ENCODE measurements at places on chromosomes 11 and 22.

GRCh38 chr11:8019314-8020243, 32.4 kb downstream of the EIF3F start:
- DNase-seq: no peak

DNA sequence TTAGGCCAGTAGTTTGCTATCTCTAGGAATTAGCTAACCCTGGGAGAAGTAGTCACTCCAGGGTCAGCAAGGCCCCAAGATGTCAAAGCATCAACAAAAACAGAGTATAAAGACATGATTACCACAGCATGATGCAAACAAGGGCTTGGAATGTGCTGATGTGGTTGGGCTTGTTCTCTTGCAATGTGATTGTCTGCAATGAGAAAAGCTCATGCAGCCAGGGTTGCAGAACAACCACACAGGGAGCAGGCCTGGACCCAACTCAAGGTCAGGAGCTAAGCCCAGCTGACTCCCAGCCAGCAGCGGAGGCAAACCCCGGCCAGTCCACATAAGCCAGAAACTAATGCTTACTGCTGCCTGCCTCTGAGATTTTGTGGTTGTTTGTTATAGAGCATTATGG, 132.4 kb upstream of the ZC3H12C start:
- DNase-seq: peak; percentile 90

GRCh38 chr11:15118431-15118830, 3.7 kb downstream of the INSC start:
- no peak for DNase-seq

DNA sequence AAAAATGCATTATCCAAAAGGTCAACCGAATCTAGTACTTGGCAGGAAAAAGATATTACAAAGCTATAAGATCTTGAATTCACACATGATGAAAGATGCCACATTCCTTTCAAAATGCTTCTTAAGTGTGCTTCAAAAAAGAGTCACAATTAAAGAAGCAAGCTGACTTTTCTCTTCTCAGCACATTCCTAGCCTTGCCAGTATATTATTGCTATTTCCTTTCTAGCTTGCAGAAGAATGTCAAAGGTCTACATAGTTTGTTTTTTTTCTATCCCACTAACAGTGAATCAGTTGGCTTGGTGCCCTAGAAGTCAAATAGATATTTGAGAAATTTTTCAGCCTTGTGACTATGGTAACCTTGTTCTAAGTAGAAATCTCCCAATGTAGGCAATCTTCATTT, 56.8 kb downstream of the GUCY1A2 start:
- DNase-seq: peak; percentile 91

GRCh38 chr22:41966607-41967240, 2.5 kb upstream of the SEPTIN3 start:
- peak; percentile 92 for DNase-seq

DNA sequence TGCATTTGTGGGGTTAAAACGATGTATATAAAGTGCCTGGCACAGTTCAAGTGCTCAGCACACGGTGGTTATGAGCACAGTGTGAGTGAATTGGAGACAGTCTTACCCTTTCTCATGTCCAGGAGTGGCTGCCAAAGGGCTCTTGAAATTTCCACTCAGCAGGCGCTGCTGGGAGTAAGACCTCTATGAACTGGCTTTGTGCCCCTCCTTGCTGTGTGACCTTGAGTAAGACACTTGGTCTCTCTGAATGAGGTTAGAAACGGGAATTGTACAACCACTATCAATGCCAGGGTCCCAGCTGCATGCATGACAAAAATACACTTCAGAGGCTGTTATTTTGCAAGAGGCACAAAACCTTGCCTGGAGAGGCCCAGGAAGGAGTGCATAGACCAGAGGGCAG, 86.6 kb downstream of the TSPAN18 start:
- no peak for DNase-seq

- no peak for DNase-seq
These were observed 4.3 kb downstream of the TNFRSF13C start for GRCh38 chr22:41922328-41922727.

DNA sequence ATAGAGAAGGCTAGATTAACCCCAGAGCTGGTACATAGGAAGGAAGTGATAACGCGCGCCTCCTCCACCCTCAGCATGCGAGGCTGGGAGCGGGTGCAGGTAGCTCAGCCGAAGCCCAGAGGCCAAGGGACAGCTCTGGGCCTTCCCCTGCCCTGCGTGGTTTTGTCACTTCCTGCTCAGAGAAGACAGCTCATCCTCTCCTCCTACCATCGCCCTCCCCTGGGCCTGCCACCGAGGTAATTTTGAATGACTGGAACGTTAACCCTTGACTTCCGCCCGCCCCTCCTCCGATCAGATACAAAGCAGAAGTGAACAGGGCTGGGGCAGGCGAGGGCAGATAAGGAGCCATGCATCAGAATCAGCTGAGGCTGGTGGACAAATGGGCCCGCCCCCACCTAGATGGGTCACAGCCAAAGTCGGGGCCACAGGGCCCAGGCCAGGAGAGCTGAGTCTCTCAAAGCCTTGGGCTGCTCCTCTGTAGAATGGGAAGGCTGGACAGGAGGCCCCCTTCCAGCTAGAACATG, 1.6 kb downstream of the RAC2 start:
- no peak for DNase-seq

GRCh38 chr11:68037411-68038225, 1.2 kb upstream of the TCIRG1 start:
- DNase-seq: no peak

- DNase-seq: no peak
These were observed 123.9 kb upstream of the NCAM1 start for GRCh38 chr11:112837162-112837826.

DNA sequence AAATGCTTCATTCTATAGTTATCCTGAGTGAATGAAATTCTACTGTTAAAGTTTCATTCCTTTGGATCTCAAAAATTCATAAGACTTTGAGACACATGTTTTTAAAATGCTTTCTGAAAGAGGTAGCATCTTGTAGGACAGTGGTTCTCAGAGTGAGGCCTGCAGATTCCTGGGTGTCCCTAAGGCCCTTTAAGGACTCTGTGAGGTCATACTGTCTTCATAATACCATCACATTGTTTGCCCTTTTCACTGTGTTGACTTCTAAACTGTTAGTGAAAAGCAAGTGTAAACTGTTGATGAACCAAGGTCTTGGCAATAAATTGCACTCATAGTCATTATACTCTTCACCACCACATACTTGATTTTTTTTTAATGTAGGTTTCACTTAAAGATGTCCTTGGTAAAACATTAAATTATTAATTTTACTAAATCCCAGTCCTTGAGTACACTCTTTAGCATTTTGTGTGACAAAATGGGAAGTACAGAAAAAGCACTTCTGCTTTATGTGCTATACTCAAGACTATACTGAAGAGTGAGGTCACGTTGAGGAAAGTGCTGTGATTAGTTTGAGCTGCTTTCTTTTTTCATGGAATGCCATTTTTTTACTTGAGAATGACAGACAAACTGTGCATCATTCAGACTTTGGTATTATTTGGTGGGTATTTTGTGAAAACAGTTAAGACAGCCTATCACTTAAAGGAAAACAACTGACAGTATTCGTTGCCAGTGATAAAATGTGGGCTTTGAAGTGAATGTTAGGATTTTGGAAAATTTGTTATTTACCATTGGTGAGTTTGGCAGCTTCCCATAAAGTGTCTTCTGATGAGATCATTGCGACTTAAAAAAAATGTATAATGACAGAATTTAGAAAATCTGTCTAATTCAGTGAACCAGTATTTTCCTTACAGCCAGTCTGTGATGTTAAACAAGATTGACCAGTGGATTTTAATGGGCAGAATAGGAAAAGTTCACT, 61.1 kb downstream of the SPECC1L start:
- peak; percentile 4 for DNase-seq

DNA sequence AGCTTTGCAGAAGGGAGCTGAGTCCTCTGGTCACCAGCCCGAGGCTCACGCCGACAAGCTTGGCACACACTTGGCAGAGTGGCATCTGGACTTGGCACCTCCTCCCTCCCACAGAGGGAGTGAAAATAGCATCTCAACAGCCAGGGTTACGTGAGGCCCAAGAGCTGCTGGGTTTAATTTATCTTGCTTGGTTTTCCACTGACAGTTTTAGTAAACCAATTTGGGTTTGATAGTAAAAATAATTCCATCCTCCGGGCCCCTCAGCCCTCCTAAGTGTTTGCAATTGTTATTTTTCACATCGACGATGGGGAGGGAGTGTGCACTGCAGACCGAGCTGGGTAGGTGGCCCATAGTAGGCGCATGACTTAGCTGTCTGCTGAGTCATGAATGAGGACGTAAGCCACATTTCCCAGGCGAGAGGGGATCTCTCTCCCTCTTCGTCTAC, 107.6 kb upstream of the ASPHD2 start:
- DNase-seq: peak; percentile 80

GRCh38 chr11:44631831-44632230, 66.4 kb downstream of the CD82 start:
- DNase-seq: no peak

DNA sequence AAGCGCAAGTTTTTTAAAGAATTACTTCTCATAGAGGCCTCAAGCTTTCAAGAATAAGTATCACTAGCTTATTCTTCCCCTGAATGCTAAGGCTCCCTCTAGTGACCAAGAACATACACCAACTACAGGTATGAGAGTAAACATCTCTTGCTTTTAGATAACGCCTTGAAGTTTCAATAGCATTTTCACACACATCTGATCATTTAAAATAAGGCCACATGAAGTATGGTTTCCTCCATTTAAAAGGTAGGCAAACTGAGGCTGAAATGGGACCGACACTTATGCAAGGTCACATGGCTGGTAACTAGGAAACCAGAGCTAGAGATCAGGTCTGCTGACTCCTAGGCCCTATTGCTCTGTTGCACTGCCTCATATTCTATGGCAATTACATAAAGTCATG, 66.5 kb downstream of the CCDC34 start:
- peak; percentile 68 for DNase-seq

GRCh38 chr11:2259466-2259830, 10.9 kb downstream of the ASCL2 start:
- no peak for DNase-seq

DNA sequence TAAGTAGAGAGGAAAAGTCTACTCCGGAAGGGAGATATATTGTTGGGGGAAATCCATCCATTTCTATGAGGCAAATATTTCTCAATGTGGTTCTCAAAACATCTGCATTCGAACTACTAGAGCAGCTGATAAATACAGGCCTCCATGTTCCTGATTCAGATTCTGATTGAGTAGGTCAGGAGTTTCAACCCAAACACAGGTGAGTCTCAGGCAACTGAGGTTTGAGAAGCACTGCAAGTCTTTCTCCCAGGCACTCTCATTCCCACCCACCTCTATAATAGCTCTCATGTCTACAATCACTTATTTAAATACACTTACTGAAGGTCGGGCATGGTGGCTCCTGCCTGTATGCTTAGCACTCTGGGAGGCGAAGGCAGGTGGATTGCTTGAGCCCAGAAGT, 14.7 kb upstream of the ASPHD2 start:
- no peak for DNase-seq

DNA sequence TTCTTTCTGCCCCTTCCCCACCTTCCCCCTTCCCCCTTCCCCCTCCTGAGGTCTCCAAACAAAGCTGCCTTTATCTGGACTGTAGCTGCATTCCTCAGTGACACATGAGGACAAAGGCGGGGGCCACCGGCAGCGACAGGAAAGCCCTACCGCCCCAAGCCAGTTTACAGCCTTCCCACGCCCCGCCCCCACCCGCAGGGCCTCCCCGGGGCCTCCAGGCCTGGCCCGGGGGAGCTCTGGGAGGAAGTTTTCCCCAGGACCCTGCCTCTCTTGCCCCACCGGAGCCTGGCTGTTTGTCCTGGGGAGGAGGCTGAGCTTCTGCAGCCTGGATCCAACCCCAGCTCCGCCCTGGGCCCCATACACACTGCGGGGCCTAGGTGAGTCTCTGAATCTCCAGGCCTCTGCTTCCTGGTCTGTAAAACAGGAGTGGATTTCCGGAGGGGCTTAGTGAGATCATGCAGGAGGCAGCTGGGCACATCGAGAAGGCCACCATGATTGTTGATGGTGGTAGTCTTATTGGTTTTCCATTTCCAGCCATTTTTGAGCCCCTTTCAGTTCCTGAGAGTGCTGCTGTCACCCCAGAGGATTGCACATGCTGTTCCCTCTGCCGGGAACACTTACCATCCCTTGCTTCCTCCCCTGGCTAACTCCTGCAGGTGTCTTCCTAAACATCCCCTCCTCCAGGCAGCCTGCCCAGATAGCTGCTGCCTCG, 130.7 kb downstream of the MN1 start:
- DNase-seq: no peak

DNA sequence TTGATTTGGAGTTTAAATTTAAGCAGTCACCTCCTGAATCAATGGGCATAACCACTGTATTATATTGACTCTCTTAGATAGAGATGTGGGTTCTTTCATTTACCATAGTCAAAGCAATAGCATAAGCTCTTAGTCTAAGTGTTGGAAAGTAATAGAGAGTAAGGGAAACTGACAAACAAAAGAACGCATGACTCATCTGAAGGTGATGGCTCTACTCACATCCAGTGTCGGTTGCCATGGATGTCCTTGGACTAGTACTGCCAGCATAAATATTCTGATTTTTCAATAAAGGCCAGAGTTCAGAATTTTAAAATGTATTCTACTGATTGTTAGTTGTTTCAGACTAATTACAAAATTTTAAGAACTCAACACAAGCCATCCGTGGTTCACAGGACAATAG, 444.9 kb upstream of the DDI1 start:
- no peak for DNase-seq

DNA sequence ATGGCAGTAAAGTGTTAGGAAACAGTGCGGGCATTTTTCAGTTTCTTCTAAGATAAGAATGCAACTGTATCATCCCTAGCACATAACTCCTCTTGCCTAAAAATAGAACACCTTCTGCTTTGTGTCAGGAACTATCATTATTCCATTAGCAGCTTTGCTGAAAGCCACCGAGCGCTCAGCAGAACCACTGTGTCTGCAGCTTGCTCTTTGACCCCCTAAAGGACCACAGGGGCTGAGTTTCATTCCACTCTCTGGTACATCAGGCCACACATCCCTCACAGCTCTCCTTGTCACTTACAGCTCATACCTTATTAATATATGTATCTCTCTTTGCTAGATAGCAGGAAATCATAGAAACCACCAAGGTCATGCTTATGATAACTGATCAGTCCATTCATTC, 360.2 kb downstream of the KCNA4 start:
- DNase-seq: no peak

- DNase-seq: no peak
These were observed 17.4 kb upstream of the CREB3L1 start for GRCh38 chr11:46259971-46260560.

GRCh38 chr22:32265882-32266767, 11.0 kb upstream of the SLC5A4 start:
- peak; percentile 50 for DNase-seq
